ENCODE measurements at places on chromosomes 12 and 14.
A peak's percentile ranks its signal among the peaks of the same experiment; 100 is the strongest.

GRCh38 chr12:128856035-128856790 lies 2.9 kb downstream of the GLT1D1 start:
- no peak for DNase-seq

DNA sequence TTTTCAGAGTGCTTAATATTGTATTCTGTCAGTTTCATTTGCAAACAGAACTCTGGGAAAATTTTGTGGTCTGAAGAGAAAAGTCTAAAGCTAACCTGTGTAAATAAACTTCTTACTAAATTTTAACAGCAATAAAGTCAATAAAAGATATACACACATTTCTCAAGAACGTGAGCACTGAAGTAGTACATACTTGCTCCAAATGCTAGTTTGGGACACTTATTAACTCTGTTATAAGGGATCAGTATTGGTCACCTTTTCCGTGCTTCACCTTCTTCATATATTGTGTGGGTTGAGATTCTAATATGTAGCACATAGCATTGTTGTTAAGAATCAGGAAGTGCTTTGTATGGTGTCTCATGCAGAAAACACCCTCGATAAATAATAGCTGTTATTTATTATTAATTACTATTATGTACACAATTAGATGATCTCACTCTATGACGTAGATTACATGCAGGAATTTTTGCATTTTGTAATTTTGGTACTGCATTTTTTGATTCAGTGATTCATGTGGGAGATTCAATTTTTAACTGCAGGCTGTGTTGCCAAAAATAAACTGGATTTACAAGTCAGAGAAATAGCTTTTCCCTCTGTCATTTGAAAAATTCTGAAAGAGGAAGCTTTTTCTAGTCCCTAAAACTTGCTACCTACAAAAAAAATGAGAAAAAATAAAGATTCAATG lies 300.9 kb downstream of the ACSS3 start:
- DNase-seq, result no peak

GRCh38 chr12:110943373-110943772 lies 23.0 kb upstream of the MYL2 start:
- DNase-seq, result no peak

- DNase-seq, result no peak
These were observed 72.8 kb downstream of the ANKS1B start for GRCh38 chr12:99911967-99912366.

GRCh38 chr12:60494244-60494643 lies 898.4 kb downstream of the SLC16A7 start:
- no peak for DNase-seq

- no peak for DNase-seq
These were observed 126.0 kb upstream of the FKBP4 start for GRCh38 chr12:2668816-2669215.

DNA sequence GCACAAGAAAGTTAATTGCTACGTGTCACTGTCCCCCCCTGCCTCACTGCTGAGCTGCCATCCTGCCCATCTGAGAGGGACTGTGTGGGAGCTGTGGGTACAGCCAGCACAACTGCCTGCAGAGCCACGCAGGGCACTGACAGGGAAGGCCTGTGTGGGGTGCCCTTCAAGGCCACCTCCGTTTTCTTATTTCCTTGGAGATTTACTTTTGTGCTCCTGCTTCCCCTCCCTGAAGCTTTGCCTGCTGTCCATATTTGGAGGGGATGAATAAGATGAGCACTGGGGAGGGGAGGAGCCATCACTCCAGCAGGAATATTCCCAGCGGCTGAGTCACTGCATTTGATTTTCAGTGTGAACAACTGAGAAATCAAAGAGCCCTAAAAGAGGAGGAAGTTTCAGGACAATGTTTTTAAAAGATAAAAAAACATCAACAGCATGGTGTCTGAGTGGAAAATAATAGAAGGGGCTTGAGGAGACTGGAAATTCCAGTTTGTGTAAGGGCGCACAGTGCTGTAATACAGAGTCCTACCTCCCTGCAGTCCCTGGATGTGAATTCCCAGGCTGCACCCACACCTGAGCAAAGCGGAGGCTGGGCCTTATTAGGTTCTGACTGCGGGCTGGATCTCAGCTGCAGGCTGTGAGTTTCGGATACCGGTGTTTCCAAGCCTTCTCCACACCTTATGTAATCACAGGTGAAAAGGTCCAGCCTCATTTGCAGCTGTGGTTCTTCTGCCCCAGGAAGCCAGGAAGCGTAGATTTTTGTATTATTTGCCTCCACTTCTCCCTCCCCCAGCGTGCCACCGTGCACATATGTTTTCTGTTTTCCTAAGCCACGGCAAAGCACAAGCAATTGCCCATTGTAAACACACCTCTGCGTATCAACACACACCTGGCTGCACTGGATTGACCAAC lies 192.6 kb upstream of the BCL2L14 start:
- no peak for DNase-seq

DNA sequence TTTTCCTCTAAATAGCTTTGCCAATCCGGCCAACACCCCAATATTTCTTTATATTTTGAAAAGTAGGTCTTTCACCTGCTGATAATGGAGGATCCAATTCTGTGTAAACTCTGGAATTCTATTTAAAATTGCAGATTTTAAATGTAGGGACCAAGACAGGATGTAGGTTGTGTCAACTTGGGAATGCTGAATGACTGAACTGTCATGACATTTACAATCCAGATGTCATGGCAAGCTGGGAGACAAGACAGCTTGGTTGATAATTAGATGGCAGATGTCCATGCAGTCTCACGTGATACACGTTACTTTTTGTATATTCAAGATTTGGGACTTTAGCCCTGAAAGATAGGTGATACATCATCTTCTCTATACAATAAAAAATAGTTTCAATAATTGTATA lies 477.2 kb downstream of the DIO2 start:
- no peak for DNase-seq

GRCh38 chr14:91229743-91230200 lies 14.7 kb downstream of the GPR68 start:
- peak; percentile 94 for DNase-seq

DNA sequence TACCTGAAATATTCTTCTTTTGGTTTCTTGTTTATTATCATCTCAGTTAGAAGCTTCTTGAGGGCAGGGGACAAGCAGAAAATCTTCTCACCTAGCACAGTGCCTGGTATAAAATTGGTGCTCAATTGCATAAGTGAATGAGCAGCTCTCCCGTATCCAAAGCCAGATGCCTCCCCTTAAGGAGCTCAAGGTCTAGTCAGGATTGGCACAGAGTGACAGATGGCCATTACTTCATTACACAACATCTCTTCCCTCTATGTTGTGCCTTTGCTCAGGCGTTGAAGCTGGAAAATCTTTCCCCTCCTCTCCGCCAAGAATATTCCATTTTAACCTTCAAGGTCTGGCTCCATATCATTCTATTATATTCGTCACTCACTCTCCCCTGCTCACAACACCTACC lies 3.6 kb downstream of the SLC4A8 start:
- no peak for DNase-seq

GRCh38 chr12:93447555-93448290 lies 6.0 kb upstream of the UBE2N start:
- DNase-seq, result no peak

- no peak for DNase-seq
These were observed 69.9 kb downstream of the TGFB3 start for GRCh38 chr14:75911883-75912282.

DNA sequence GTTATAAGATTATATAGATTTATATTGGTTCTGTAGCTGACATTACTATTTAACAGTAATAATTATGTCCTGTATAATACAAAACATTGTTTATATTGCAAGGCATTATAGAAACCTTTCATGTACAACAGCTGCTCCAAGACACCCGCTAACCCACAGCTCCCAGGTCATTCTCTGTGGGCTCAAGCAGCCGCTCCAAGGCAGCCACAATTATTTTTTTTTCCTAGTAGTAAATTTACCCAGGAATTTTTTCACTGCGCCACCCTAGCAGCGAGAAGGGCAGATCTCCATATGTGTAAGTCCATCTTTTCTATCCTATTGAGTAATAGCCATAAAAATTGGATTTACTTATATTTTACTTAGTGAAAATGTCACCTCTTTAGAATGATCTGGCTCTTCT lies 36.3 kb downstream of the KNTC1 start:
- DNase-seq, result no peak

DNA sequence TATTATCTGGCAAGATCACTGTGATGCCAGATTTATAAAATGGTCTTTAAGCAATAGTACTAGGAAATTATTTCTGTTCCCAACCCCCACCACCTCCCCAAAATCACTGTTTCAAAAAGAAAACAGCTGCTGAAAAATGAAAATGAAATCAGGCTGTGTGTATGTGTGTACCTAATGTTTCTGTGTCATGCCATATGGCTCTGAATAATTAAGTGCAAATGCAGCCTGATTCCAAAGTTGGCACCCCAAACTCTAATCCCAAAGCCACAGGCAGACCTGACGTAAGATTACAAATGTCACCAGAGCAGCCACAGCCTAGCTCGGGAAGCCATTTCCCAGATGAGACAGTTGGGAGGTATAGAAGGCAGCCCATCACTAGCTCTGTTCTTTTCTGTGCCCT lies 175.5 kb downstream of the MED13L start:
- no peak for DNase-seq

DNA sequence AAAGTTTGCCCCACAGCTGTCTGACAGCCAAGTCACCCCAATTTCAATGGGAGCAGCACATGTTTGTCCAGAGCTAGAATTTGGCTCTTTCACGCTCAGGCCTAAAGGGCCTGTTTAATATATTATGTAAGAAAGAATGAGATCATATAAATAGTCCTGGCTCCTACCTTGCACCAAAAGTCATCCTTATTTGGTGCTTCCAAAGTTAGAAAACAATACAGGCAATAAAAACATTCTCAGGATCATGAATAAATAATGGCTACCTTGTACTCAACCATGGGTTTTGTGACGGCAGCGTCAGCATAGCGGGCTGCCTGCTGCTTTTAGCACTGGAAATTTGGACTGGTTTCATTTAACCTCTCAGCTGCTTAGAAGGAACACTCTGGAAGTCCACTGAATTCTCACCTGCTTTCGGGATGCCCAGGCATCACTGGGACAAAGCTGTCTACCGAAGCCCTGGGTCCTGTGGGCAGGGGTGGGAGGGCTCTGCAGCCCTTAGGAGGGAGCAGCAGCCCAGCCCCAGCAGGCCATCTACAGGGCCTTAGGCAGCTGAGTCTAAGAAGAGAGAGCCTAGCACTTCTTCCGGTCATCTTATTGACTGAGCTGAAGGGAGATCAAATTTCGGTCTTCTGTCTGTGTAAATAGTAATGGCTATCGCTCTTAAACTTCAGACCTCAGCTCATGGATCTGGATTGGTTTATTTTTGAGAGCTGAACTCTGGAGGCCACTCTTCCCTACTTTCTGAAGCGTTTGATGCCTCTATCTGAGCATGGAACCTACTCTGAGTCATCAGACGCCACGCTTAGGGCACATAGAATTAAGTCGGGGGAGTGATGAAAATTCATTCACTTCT lies 106.5 kb downstream of the SAMD4A start:
- no peak for DNase-seq

DNA sequence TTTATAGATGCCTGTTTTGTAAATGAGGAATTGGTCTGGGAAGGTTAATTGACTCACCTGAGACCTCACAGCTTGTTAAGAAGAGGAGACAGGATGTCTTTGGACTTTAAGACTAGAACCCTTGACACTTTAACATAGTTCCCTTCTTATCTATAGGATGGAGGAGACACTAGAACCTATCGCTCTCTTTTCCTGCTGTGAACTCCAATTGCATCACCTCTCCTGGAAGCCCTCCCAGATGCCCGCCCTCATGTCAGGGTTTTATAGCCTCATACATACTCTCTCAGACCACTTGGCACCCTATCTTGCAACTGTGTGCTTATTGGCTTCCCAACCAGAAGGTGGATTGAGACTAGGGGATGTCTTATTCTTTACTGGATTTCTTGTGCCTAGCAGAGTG lies 2.5 kb upstream of the CTDSP2 start:
- DNase-seq, result no peak

DNA sequence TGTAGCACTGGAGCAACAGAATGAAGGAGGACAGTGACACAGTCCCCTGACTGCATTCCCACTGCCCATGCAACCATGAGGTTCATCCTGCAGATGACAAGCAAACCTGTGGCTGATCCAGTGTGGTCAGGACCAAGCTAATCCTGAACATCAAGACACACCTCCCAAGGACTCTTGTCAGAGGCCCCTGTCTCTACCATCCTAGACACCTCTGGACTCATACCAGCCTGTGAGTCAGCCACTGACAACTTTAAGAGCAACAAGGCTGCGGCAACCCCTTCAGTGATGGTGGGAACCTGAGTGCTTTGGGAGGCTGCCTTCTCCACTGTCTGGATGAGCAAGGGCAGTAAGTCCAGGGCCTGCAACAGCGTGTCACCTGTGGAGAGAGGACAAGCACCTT lies 24.6 kb downstream of the GCN1 start:
- DNase-seq, result no peak

DNA sequence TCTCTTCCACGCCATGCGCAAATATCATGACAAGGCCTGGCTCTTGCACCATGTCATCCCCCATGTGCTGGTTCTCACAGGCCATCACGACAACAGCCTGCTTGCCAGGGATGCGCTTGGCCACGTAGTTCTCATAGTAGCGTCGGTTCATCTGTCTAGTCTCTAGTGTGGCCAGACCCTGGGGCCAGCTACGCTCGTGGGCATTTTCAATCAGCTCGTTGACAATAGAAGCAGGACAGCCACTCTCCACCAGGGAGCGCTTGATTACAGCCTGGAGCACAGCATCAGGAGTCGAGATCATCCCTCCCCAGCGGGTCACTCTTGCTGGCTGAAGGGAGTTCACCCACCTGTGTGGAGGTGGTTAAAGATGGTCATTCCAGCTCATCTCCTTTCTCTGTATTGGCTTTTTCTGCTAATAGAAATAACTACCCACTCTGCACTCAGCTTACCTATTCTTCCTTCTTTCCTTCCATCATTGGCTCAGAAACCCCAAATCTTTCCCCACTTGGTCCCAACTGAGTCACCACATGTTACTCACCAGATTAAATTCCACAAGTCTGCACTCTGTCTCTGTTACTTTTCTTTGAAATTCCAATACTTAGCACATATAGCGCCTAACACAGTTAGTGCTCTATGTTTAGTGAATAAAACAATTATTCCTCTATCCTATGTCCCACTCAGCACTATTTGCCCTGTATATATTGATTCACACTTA lies 15.1 kb downstream of the RNF41 start:
- peak; percentile 59 for DNase-seq

GRCh38 chr12:26172946-26173552 lies 22.3 kb upstream of the SSPN start:
- DNase-seq, result no peak

GRCh38 chr14:71267007-71267513 lies 359.8 kb downstream of the PCNX1 start:
- no peak for DNase-seq

GRCh38 chr12:57842342-57843294 lies 3.9 kb downstream of the CTDSP2 start:
- DNase-seq, result no peak

- DNase-seq, result no peak
These were observed 490.1 kb downstream of the PCNX1 start for GRCh38 chr14:71397371-71397770.
